ENCODE measurements at places on chromosomes 12 and 14.

- no peak for DNase-seq
Measured at GRCh38 chr12:76216585-76217472, 131.4 kb downstream of the BBS10 start.

GRCh38 chr12:24599736-24600135, 349.2 kb downstream of the BCAT1 start:
- no peak for DNase-seq

DNA sequence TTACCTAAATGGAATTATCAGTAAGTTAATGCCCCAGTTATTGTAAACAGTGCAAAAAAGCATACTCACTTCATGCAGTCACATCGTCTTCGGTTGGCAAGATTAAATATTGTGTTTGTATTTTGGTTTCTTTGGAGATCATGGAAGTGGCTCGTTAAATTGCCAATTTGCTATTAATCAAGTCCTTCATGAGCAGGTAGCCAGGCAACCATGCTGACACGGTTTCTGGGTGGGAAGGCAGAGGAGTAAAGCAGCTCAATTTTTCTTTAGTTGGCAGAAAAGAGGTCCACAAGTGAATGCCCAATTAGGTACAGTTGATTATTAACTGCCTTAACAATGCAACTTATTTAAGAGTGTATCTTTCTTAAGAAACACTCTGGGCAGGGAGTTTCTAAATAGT, 43.9 kb downstream of the PPP4R3A start:
- DNase-seq, result no peak

- DNase-seq, result no peak
Measured at GRCh38 chr14:23021434-23021833, 11.5 kb upstream of the C14orf93 start.

DNA sequence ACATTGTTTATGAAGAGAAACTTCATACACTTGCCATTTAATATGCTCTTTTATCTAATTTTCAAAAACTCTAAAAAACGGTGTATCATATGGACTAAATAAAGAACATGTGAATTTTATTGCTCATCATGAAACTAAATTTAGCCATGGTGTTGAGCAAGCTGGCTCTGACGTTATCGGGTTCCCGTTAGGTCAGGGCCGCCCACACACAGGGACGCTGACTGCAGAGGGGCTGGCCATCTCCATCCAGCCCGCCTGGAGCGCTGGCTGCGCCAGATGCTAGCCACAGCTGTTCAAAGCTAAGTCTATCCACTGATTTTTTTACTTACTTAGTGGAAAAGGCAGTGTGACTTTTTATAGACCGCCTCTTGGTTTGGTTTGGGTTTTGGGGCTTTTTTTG, 36.5 kb upstream of the DYNC1H1 start:
- DNase-seq, result peak; percentile 96

DNA sequence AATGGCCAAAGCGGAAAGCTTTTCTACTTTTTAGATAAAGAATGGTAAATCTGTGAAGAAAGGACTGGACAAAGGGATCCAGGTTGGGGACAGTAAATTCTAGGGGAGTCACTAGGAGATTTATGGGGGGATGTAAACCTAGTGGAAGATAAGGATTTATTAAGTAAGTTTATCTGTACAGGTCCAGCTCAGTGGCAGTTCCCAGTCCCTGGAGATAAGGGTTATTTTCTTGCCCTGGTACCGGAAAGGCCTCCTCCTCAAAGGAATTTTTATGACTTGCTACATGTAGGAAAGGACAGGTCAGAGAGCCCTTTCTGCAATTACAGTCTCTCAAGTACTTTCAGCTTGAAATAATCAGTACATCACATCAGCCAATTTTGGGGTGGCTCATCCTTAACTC, 72.6 kb upstream of the BICD1 start:
- DNase-seq, result no peak

DNA sequence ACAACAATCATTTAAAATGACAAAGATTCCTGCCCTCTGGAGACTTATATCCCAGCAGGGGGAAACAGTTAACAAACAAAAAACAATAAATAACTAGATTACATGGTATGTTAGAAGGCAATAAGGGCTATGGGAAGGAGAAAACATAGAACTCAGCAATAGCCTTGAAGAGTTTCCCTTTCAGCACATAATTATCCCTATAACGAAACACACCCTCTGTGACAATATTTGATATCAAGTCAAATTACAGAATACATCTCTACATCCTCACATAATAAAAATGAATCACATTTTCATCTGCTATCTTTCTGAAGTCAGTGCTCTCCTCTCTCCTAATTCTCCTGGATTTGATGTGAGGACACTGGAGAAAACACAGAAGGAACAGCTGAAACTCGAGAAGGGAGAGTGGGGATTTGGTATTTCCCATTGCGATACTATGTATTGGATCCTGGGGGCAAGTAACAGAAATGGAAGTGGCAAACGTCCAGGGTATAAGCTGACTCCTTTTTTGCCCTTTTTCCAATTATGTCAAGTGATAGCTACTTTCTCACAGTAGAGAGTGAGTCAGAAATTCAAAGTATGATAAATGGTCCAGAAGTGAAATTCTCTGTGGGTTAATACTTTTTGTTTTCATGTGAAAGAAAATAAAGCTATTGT, 9.7 kb upstream of the PTGER2 start:
- no peak for DNase-seq

GRCh38 chr14:29587046-29587445, 340.6 kb downstream of the PRKD1 start:
- no peak for DNase-seq

- DNase-seq, result peak; percentile 92
Measured at GRCh38 chr14:35046751-35047536, 872 bp downstream of the FAM177A1 start.

- no peak for DNase-seq
Measured at GRCh38 chr14:71651228-71651627, 281.0 kb upstream of the RGS6 start.

DNA sequence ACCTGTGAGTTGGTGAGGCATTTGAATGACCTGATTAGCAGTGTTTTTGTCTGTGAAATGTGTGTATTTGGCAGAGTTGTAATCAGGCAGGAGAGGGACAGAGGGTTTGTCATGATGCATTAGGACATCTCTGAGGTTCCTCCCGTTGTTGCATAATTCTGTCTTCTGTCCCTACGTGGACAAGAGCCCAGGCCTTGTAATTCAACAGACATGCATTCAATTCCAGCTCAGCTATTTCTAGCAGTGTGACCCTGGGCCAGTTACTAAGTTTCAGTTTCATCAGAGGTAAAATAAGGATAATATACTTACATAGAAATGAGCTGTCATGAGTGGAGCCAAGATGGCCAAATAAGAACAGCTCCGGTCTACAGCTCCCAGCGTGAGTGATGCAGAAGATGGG, 208.6 kb downstream of the SLC38A4 start:
- DNase-seq, result no peak

GRCh38 chr14:83441801-83442200, 1908.1 kb upstream of the SEL1L start:
- no peak for DNase-seq

DNA sequence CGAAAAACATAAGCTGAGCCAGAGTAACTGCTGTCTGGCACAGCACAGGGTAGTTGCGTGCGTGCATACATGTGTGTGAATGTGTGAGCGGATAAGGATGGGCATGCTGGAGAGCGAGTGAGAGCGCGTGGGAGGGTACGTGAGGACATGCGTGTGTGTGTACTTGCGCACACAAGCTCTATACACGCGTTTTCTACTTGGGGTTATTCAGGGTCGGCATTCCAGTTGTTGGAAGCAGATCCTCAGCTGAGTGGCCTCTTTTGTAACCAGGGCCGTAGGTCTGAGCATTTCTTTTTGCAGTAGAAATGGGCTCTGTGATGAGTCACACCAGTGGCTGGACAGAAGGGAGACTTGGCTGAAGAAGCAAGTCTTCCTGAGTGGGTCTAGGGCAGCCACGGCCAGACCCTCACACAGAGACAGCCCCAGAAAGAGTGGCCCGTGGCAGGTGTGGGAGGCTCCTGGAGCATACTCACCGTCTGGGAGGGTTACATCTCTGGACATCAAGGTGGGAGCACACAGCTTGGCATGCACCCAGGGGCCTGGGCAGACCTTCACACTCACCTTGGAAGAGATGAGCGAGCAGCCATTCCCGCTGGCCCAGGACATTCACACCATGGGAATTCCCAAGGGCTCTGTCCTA, 78.0 kb downstream of the LRRC74A start:
- no peak for DNase-seq

GRCh38 chr14:50943261-50943942, 881 bp downstream of the PYGL start:
- DNase-seq, result no peak

GRCh38 chr12:22691319-22691718, 66.3 kb downstream of the ETNK1 start:
- no peak for DNase-seq
